ENCODE measurements at places on chromosomes 6 and 20.

- DNase-seq: no peak
These were observed 459.2 kb upstream of the RUNX2 start for GRCh38 chr6:44868910-44869309.

DNA sequence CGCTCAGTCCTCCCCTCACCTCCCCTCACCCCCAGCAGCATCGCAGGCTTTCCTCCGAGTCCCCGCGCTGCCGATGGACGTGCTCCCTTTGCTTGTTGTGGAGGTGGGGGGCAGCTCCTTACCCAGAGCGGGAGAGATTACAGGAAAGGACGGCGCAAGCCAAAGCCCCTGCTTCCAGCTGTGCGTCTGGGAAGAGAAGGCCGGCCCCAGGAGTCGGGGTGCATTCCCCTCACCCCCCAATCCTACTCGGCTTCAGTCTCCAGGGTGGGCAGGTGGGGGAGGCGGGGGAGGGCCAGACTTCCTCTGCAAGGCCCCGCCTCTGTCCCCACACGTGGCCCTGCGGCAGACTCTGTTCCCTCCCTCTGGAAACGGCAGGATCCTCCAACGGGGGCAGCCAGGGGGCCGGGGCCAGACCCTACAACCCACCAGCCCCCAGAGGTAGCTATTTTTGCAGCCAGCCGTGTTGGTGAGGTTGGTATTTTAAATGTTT is 43.6 kb downstream of the NTSR1 start:
- no peak for DNase-seq

GRCh38 chr6:151701911-151702562 is 105.4 kb upstream of the ESR1 start:
- no peak for DNase-seq

DNA sequence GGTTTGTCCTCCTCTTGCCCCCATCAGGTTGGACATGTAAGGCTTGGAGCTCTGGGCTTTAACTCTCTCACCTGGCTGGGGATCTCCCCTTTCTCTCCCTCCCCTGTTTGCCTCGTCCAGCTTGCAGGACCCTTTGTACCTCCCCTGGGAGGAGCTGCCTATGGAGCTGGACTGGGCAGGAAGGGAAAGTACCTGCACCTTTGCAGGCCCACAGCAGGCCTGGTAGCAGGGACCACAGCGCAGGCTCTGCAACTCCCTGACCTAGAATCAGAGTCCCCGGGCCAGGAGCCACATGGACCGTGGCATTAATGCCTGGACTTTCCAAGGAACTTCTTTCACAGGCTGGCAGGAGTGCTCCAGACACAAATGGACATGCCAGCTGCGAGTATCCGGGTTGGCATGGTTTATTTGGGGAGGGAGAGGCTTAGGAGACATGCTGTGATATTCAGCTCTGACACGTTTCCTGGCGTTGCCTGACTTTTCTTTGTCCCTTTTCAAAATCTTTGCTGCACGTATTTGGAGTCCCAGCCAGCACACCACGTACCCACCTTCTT is 268.5 kb upstream of the EXOC2 start:
- DNase-seq: no peak

DNA sequence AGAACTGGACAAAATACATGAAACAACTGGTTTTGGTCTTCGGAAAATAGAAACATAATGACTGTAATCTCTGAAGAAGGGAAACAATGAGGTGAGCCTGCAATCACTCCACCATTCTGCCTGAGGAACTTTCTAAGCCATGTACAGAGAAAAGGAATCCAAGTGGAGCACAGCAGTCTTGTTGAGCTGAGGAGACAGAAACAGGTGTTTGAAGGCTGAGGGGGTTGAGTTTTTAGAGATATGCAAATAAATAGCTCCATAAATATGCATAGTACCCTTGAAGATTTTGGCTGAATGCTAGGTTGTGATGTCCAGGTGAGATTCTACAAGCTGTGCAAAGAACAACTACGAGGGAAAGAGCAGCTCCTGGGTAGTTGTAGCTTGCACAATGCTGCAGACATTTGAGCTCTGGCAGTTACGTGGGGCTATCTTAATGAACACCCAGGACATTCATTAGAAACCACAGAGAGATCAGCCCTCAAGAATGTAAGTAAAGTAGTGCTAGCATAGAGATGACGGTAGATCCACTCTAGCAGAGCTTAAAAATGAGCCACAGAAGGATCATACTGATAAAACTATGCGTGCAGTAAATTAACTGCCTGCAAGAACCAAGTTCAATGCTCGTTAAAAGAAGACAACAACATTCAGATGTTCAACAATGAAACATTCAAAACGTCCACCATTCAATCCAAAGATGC is 24.3 kb downstream of the TUBB2B start:
- DNase-seq: no peak

GRCh38 chr6:142387997-142388815 is 86.4 kb downstream of the ADGRG6 start:
- DNase-seq: no peak

- no peak for DNase-seq
These were observed 24.0 kb upstream of the CTNNBL1 start for GRCh38 chr20:37669773-37670236.

- no peak for DNase-seq
These were observed 72.7 kb downstream of the PSMG4 start for GRCh38 chr6:3331494-3331893.

- no peak for DNase-seq
These were observed 72.6 kb downstream of the SHPRH start for GRCh38 chr6:145891565-145891964.

- DNase-seq: no peak
These were observed 80.3 kb upstream of the STMND1 start for GRCh38 chr6:17021539-17021889.

GRCh38 chr20:13676682-13677081 is 38.0 kb upstream of the TASP1 start:
- no peak for DNase-seq

- no peak for DNase-seq
These were observed 139.8 kb downstream of the ANKRD60 start for GRCh38 chr20:58088625-58089024.

GRCh38 chr6:782141-782540 is 89.2 kb upstream of the EXOC2 start:
- DNase-seq: no peak

DNA sequence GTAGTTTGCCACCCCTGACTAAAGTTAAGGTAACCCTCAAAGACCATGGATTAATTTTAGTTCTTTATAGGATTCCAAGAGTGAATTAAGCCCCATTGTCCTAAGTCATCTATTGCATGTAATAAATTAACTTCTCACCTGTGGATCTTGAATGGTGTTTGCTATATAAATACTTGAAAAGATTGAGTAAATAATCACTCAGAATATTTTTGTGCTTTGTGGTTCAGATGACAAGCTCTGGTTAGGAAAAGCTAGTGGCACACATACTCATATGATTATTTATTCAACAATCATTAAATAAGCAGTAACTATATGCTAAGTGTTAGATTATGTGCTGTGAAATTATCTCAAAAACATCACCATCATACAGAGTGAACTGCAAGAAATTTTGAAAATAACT is 203.2 kb downstream of the OGFRL1 start:
- no peak for DNase-seq

GRCh38 chr20:35465976-35466375 is 10.6 kb downstream of the CEP250 start:
- no peak for DNase-seq

- DNase-seq: no peak
These were observed 18.2 kb upstream of the OCSTAMP start for GRCh38 chr20:46568570-46569129.

DNA sequence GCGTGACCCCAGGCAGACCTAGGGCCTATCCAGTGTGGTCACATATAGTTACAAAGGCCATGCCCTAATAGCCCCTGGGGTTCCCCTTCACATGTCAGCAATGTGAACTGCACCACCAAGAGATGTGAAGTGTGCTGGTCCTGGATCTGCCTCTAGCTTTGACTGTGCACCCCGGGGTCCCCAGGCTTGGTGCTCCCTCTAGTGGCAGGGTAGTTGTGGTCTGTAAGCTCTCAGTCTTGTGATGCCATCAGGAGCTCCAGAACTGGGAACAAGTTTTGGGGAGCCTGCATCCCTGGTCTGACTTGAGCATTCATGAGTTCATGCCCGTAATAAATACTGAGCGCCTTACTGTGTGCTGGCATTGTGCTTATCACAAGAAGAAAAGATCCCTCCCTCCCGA is 143.4 kb downstream of the DHX35 start:
- no peak for DNase-seq

GRCh38 chr20:18256440-18257090 is 31.8 kb upstream of the ZNF133 start:
- no peak for DNase-seq

DNA sequence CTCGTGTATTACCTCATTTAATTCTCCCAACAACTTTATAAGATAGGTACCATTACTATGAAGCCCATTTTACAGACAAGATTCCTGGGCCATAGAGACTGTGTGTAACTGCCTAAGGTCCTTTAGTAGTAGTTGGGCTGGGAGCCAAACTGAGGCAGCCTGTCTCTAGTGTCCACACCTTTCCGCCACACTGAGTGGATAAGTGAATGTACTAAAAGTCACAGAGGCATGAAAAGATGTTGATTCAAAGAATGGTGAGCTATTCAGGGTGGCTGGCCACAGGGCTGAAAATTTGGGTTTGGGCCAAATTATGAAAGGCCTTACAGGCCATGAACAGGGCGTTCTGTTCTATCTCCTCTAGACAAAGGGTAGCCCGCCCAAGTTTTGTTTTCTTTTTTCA is 11.0 kb downstream of the CD24 start:
- DNase-seq: no peak

DNA sequence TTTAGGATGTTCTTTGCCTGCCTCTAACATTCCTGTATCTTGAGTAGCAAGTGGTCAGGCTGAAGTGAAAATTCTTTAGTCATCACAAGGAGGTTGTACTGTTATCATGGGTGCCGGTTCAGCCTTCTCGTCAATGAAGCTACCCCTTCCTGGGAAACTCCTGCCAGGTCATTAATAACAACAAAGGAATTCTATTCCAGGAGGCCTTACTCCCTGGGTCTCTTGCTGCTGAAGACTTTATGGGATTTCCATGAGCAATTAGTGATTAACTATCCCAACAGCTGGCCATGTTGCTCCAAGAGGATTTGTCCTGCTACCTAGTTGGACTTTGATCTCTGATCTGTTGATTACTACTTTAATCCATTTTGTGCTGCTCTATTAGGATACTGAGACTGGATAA is 62.7 kb upstream of the ELOVL5 start:
- no peak for DNase-seq

DNA sequence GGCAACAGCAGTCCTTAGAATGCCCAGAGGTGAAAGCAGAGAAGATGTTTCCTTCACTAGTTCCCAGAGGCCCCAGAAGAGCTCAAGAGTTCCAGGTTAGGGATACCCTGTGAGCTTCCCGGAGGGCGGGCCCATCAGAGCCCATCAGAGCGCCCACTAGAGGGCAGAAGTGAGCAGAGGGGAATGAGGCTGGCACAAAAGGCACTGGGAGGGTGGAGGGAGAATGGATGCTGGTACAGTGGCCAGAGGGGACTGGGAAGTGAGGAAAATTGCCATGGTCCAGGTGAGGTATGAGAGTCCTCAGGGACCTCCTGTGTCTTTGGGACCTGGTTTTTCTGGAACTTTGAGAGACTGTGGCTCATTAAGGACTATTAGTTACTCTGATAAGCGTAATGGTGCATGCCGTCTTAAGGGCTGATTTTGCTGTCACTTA is 57.3 kb downstream of the LINC00237 start:
- DNase-seq: no peak

GRCh38 chr20:60297649-60298048 is 339.4 kb downstream of the CDH26 start:
- no peak for DNase-seq

- DNase-seq: no peak
These were observed 10.5 kb upstream of the TFAP2A start for GRCh38 chr6:10425176-10425974.

- DNase-seq: no peak
These were observed 646.6 kb upstream of the HS3ST5 start for GRCh38 chr6:114989279-114989964.

- DNase-seq: no peak
These were observed 16.8 kb downstream of the USP45 start for GRCh38 chr6:99498421-99498820.

GRCh38 chr6:14348389-14348788 is 230.8 kb downstream of the CD83 start:
- DNase-seq: no peak

DNA sequence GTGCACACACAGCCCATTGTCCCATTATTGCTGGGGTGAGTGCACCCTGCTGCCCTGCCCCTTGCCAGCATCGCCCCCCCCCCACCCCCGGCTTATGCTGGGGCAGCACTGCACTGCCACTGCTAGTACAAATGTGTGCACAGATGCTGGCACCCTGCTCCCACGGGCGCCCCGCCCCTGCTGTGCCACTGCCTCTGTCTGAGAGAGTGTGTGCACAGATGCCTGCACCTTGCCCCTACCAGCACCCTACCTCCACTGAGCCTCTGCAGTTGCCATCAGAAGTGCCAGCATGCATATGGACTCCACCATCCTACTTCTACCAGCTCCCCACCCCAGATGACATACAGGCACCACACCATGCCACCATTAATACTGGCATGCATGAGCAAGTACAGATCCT is 454.6 kb upstream of the KHDRBS2 start:
- DNase-seq: no peak

Data from D721Med (cell line).